AG04450 (cell line): ENCODE measurements at places on chromosomes 3 and 15.

DNA sequence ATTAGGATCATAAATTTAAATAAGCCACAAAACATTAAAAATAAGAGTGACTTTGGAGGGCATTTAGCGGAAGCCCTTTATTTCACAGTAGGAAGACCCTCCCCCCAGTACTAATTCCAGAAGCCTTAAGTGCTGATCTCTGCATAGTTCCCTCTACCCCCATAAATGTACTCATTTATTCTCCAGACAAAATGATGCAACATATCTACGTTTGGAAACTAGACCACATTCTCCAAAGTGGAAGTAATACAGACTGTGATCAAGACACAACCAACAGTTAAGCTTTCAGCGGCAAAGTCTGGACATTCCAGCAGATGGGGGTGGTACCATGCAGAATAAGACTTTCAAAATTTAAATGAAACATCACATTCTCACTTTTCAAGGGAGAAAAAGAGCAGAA, 44.8 kb upstream of the RPS17 start:
- DNase-seq: no peak

DNA sequence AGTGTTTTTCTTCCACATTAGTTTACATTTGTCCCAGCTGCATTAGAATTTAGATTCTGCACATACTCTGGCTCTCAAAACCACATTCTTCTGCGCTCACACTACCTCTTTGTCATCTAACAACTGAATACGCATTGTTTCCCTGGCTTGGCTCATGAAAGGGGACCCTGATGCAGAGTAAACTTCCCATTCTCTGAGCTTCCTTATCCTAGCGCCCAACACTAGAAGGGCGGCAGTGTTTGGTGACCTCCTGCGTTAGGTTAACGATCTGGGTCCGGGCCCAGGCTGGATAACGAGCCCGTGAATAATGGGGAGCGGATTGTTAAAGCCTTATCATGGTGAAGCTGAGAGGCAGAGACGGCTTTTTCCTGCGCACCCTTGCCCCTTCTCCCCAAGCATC, 63.9 kb downstream of the ETV5 start:
- DNase-seq: peak; percentile 16

DNA sequence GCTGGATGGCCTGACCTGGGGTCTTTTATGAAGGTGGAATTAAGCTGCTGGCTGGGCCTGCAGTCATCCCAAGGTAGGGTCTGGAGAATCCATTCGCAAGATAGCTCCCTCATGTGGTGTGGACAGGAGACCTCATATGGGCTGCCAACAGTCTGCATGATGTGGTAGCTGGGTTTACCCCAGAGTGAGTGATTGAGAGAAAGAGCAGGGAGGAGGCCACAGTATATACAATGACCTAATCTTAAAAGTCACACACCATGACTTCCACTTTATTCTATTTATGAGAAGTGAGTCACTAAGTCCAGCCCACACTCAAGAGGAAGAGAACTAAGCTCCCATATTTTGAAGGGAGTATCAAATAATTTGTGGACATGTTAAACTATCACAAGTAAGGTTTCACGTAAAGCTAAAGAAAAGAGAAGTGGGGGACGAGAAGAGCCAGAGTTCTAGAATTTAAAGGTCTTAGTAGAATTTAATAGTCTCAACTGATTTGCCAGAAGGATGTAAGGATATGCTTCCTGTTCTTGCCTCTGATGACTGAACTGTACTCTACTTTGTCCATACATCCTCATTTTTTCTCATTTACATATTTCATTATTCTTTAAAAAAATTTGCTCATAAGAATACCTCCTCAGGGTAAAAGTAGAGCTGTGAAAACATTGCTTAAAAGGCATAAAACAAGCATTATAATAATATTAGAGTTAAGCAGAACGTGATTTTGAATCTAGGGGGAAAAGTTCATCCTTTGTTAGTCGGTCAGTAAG, 184.4 kb downstream of the PEX5L start:
- peak; percentile 59 for DNase-seq

DNA sequence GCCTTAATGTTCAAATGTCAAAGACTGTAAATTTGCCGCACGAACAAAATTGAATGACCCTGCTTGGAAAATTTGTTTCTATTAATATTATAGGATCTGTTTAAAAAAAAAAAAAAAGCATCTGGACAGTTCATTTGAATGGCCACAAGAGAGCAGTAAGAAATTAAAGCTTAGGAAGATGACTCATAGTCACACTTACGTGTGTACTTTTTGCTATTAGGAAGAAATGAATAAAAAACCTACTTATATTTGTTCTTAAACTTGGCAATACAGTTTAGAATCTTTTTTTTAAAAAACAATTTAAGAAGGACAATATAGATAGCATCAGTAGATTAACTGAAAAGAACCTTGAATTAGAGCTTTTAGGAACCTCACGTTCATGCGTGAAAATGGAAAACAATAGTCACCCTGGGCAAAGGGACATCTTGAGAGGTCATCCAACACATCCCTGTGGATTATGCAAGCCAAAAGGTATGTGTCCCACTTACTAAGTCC, 621.8 kb downstream of the MECOM start:
- DNase-seq: no peak

DNA sequence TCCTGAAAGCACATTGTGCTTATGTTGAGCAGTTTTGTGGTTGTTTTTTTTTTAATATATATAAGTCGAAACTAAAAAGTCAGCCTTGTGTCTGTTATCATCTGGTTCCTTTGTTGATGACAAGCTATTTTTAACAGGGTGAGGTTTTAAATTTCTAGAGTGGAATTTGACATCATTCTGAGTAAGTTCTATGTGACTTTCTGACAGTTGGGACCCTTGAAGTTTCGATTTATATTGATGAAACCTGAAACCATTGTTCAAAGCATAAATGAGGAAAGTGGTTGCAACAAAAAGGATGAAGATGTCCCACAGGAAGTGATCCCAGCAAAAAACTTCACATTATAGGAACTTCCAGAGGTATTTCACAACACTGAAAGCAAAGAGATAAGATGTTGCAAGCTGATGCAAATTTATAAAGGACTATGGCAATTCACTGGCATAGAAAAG, 94.0 kb downstream of the CYP19A1 start:
- no peak for DNase-seq

DNA sequence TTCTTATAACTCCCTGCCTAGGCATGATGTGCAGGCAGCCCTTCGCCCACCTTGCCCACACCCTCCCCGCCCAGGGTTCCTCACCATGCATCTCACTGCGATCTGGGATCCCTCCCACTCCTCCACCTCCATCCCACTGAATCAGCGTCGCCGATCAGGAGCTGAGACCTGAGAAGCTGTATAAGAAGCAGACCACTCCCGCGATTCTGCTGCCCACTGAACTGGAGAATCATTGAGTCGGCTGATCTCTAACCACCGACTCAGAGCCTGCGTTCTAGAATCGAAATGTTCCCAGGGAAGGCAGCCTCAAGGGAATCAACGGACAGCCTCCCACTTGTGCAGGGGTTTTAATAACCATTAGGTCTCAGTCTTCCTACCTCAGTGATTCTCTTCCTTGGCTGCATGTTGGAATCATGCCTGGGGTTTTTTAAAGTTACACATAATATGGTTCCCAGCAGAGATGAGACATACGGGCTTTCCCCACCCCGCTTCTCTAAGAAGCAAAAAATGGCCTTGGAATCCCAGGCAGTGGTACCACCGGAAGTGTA, 60.2 kb downstream of the TMEM44 start:
- DNase-seq: no peak

GRCh38 chr3:5197022-5197421, 9.5 kb downstream of the EDEM1 start:
- DNase-seq: no peak

DNA sequence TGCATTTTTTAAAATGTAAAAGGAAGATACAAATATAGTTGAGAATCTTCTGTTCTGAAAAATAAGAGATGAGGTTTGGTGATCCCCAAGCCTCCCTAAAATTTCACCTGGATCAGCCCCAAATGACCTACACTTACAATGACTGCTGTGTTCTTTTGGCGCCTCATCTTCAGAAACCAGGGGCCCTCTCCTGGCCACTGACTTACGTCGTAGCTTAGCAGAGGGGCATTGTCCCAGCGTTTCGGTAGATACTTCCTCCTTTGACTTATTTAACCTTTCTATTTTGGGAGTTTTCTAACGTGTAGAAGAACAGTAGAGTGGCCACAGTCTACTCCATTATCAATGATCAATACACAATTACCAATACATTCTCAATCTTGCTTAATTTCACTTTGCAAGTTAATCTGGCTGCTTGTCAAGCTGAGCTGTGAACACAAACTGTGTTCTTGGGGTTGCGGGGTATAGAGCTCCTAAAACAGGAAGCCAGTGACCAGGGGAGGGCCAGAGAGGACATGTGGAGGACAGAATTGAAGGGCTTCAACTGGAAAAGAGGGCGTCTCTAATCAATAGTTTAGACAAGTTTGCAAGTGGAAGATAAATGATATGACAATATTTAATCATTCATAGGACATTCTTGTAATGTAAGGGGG, 419.5 kb downstream of the LPP start:
- no peak for DNase-seq

- no peak for DNase-seq
Measured at GRCh38 chr3:15475161-15475560, 46.3 kb downstream of the COLQ start.

- no peak for DNase-seq
Measured at GRCh38 chr3:36065321-36065720, 315.0 kb upstream of the STAC start.

DNA sequence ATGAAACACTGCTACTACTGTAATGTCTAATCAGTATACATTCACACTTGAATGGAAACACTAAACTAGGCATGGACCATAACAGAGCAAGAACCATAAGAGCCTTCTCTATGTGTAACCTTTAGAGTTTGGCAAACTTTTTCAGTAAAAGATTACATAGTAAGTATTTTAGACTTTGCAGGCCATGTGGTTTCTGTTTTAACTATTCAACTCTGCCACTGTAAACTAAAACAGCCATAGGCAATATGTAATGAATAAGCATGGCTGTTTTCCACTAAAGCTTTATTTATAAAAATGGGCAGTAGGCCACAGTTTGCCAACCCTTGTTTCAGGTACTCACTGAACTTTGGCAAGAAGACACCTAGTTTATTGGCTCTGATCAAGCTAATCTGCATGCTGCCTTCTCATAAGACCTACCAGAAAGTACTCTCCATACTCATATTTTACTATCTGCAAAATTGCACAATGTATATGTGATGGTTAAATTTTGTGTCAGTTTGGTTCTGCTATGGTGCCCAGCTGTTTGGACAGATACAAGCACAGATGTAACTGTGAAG, 46.0 kb downstream of the UACA start:
- no peak for DNase-seq

GRCh38 chr3:116963802-116964201, 254.2 kb downstream of the TUSC7 start:
- no peak for DNase-seq

GRCh38 chr15:69328739-69329138, 30.0 kb downstream of the PAQR5 start:
- DNase-seq: no peak

DNA sequence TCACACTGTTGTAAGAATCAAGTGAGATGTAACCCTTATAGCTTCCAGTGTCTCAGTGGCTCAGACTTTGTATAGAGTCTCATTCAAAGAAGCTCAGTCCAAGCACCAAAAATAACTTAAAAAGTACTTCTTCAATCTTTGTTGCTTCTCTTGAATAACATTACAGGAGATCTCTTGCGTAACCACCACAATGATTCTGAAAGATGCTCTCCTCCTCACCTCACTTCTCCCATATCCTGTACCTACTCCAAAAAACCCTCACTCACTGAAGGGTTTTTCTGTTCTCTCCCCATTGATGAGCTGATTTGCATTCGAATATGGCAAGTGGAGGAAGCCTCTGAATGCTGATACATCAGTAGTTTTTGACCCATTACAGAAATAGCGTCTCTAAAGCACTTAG, 39.4 kb upstream of the MRPS22 start:
- no peak for DNase-seq

DNA sequence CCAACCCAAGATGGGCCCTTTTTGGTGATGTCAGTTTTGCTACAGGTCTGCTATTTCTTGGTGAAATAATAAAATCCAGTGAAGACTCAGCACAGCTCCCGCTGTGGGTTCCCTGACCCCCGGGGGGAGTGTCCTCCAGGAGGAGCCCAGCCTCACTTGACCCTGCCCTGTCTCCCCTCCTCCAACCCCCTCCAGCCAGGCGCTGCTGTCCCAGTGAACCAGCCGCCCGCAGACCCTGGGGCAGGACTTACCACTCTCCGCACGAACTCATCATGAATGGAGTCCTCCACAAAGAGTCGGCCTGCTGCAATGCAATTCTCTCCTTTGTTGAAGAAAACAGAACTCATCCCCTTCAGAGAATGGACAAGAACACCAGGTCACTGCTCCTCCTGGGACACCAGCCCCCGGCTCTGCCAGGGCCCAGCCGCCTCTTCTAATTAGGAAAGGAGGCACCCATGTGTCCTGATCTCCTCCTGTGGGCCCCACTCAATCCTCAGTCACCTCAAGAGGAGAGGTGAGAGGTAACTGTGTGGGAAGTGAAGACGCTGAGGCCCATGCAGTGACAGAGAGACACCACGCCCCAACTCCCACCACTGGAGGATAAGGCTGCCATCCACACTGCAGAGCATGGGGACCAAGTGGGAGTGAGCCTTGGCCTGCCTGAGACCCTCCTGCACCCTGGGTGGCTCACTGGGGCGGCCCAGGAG, 28.8 kb upstream of the SLC41A3 start:
- DNase-seq: no peak

GRCh38 chr3:64556046-64556445, 131.8 kb downstream of the ADAMTS9 start:
- no peak for DNase-seq

GRCh38 chr3:37694284-37694675, 167.4 kb upstream of the CTDSPL start:
- no peak for DNase-seq

DNA sequence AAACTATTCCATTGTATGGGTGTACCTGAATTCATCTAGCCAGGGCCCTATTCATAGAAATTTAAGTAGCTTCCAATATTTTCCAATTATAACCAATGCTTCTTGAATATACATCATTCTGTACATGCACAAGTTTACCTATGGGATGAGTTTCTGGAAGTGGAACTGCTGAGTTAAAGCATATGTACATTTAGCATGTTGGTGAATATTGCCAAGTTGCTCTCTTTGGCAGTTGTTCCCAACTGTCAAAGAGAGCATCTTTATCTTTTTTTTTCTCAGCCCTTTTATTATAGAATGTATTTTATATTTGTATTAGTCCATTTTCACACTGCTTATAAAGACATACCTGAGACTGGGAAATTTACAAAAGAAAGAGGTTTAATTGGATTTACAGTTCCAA, 8.3 kb upstream of the CCK start:
- no peak for DNase-seq

GRCh38 chr15:44489464-44489863, 47.5 kb upstream of the EIF3J start:
- peak; percentile 49 for DNase-seq

GRCh38 chr3:129038121-129038855, 22.3 kb upstream of the GP9 start:
- DNase-seq: no peak
